ENCODE measurements at places on chromosomes 6 and 20. TPM values are rescaled to one million over a fixed set of nuclear protein-coding genes. Genes with fewer than 3 reads are reported as not detected.
A peak's percentile ranks its signal among the peaks of the same experiment; 100 is the strongest.

DNA sequence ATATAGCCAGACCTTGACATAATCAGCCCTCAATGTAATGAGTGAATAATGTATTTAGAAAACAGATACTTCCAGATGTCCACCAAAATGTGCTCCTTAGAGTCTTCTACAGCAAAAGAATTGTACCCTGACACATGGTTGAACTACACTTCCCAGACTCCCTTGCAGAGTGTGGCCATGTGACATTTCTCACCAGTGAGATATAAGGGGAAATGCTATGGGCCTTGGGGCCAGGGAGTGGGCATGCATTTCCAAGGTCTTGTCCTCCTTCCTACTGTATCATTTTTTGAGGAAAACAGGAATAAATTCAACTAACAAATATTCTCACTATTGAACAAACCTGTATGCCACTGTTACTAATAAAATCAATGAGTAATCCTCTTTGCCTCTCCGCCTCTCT, 211.4 kb upstream of the SMLR1 start:
- no peak for DNase-seq
- H3K27me3 ChIP-seq, result peaks cover 12% of the 10 kb centered on the region
- H3K4me3 ChIP-seq, result no peak overlapping the region

DNA sequence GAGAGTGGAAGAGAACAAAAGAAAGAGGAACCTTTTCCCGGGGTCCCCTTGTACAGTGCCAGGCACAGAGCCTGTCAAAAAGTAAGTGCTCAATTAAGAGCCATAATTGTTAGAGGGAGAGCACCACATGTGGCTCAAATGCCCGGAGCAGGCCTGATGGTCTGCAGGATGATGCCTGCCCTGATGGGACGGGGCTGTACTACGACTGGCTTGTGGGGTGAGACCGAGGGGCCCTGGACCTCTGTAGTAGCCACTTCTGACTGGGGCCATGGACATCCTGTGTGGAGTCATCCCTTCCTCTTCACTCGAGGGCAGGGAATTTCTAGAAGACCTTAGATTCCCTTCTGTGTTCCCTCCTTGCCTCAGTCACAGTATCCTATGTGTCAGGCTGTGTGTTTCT, 47.9 kb downstream of the KCNK5 start:
- peaks cover 66% of the 10 kb centered on the region for H3K36me3 ChIP-seq
- H3K4me1 ChIP-seq, result peaks cover 20% of the 10 kb centered on the region
- no peak overlapping the region for H3K4me3 ChIP-seq
- no peak overlapping the region for H3K27ac ChIP-seq
- H3K27me3 ChIP-seq, result no peaks in the 10 kb centered on the region
- no peak for DNase-seq

GRCh38 chr6:88536071-88536625, 370.0 kb upstream of the CNR1 start:
- H3K4me3 ChIP-seq, result no peak overlapping the region
- H3K27ac ChIP-seq, result no peak overlapping the region
- H3K36me3 ChIP-seq, result no peaks in the 10 kb centered on the region
- DNase-seq, result no peak

DNA sequence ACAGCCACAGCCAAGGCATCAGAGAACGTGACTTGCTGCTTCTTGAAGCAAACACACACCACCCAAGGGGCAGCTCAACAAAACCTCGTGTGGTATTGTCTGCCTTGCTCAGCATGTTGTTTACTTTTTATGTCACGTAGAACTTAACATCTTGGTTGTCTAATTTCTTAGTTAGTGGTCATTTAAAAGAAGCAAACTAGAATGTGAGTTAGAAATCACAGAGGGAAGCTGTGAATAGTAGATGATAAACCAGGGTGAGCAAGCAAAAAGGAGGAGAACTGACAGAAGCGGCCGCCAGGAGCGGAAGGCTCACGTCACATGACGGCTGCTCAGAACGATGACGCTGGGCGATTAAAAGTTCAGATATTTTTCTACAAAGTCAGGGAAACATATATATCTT, 51.5 kb upstream of the KIF25 start:
- no peak overlapping the region for H3K4me3 ChIP-seq
- H3K36me3 ChIP-seq, result peaks cover 44% of the 10 kb centered on the region
- no peak for DNase-seq
- H3K27ac ChIP-seq, result no peak overlapping the region
- no peaks in the 10 kb centered on the region for H3K4me1 ChIP-seq

GRCh38 chr20:62824476-62825332, 7.9 kb downstream of the COL9A3 start:
- H3K36me3 ChIP-seq, result peaks cover 11% of the 10 kb centered on the region
- peak overlapping the region; percentile 53 for H3K4me3 ChIP-seq
- H3K27ac ChIP-seq, result no peak overlapping the region
- H3K4me1 ChIP-seq, result peaks cover 13% of the 10 kb centered on the region

DNA sequence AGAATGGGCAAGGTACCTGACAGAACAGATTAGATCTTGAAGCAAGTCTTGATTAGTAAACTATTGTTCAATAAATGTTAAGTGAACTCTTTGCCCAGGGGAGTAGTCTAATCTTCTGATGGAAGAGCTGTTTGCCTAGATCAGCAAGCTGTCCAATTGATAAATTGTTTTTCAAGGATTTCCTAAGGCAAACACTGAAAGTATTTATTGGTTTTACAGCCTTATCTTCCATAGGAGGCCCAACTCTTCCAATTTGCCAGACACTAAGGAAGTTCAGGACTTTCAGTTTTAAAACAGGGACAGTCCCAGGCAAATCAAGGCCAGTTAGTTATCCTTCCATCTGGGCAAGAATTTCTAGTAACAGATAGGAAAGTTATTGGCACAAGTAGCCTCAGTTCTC, 1.8 kb upstream of the C6orf163 start:
- no peak for DNase-seq
- peaks cover 5% of the 10 kb centered on the region for H3K36me3 ChIP-seq
- H3K4me3 ChIP-seq, result no peak overlapping the region

- no peaks in the 10 kb centered on the region for H3K27me3 ChIP-seq
- H3K4me1 ChIP-seq, result peaks cover 8% of the 10 kb centered on the region
- no peak for DNase-seq
- no peak overlapping the region for H3K4me3 ChIP-seq
Observed at GRCh38 chr6:28960846-28961500, 37.2 kb upstream of the TRIM27 start.

DNA sequence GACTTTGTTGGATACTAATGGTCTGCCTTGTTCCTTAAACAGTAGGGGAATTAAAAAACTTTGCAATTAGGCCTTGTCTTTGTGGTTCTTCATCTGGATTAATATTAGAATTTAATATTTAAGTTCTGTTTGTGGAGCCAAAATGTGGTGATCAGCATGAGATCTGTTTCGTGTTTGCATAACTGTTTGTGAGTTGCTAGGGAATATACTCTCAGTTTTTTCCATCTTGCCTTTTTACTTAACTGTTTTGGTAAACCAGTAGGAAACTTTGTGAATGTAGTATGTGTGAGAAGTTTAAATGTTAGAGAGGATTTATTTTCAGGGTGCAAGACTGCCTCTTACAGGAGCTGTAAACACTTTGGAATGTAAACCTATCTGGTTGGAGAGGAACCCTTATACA, 35.6 kb downstream of the LRRC1 start:
- no peaks in the 10 kb centered on the region for H3K36me3 ChIP-seq
- peaks cover 78% of the 10 kb centered on the region for H3K4me1 ChIP-seq
- H3K4me3 ChIP-seq, result no peak overlapping the region
- DNase-seq, result no peak

Gene MYLK2
- 1.3 TPM for total RNA-seq

Gene PSMB9
- 120 TPM for total RNA-seq

Gene ADIG
- not detected for total RNA-seq

Gene NCOA3
- 63.8 TPM for total RNA-seq

Gene OR2J3
- not detected for total RNA-seq

Gene DUSP22
- 14.7 TPM for total RNA-seq

Gene PLTP
- total RNA-seq, result 1.6 TPM

All from Calu3 (cell line).